Osteocyte (in vitro differentiated cells): ENCODE measurements at places on chromosomes 2 and 18. TPM values are rescaled to one million over a fixed set of nuclear protein-coding genes. Genes with fewer than 3 reads are reported as not detected.

DNA sequence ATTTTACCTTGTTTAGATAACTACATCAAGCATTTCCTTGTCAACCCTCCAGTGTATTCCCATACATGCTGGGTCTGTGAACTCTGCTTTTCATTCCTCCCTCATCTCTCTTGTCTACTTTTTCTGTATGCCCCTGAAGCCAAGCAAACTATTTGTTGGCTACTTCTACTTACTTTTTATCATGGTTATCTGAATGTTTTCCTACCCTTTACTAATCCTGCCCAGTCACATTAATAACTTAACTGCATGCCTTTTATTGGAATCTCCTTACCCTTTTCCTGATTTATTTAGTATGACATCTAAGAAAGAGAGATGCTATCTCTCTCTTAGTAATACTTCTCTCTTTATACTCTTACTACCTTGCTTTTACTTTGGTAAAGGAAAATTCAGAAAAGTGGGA, 17.0 kb downstream of the DCAF17 start:
- DNase-seq: no peak

DNA sequence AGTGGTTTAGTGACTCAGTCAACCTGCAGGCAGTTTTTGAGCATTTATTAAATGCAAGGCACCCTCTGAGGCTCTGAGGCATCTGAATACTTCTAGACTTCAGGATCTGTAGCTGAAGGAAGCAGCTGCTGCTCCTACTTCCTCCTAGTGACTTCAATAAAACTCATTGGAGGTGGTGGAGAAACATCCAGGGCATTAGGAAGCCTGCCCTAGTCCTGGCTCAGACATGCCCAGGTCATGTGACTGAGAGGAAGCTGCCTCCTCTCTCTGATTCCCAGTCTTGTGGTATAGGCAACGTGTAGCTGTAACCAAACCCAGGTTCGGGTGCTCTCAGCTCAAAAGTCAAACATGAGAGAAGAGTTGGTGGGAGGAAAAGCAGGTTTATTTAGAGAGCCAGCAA, 287.2 kb upstream of the GYPC start:
- DNase-seq: no peak

GRCh38 chr2:37568565-37568964, 102.9 kb downstream of the CDC42EP3 start:
- DNase-seq: no peak

DNA sequence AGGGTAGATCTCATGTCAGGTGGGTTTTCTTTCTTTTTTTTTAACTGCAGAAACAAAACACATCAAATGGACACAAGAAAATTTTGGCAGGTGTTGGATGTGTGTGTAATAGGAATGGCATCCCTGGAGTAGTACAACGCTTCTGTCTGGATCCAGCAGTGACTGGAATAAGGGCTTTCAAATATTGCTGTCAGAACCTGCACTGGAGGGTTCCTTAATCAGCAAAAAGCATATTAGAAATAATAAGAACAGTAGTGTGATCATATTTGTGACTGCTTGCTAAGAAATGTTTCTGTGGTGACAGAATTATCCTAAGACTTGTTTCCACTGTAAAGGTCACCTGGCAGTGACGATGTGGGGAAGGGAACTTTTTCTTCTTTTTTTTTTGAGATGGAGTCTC, 30.8 kb downstream of the CREG2 start:
- DNase-seq: no peak

Gene CXCR4
- total RNA-seq: not detected in 2 replicates

DNA sequence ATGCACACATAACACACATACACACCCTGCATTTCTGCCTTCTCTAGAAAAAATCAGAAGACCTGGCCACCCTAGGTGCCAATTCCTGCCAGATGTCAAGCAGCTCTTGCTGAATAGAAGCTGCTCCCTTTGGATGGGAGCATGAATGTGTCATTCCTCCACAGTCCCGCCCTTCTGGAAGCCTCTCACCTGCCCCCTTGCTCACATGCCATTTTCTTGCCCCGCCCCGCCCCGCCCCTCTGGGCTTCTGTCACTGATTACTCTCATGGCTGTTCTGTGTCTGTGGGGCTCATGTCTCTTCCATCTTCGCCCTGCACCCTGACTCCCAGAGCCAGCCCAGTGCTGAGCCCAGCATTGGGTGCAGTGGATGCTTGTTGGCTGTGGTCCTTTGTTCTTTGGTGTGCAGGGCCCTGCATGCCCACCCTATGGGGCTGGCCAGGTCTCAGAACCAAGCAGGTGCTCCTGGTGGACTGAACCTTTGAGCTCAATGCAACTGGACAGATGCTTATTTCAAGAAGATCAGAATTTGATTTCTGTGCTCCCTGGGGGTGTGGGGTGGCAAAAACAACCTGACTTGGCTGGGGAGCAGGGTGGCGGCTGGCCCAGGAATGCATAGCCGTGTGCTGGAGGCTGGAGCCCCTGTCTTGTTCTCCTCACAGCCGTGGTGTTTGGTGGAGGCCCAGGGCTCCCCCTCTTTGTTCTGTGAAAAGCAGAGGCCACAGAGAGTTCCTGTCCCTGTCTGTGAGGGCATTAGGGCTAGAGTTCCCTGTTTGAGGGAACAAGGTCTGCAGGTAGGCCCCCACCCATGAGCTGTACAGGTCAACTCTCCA, 140.6 kb upstream of the GLI2 start:
- no peak for DNase-seq

GRCh38 chr2:119808516-119809147, 48.9 kb downstream of the PTPN4 start:
- DNase-seq: no peak

DNA sequence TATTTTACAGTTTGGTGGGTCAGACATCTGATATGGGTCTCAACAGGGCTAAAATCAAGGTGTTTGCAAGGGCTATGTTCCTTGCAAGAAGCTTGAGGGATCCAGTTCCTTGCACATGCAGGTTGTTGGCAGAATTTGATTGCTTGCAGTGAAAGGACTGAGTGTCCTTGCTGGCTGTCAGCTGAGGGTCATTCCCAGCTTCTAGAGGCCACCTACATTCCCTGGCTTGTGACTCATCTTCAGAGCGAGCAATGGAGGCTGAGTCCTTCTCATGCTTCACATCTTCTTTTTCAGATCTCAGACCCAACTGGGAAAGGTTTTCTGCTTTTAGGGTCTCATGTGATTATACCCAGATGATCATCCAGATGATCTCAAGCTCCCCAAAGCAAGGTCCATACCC, 12.4 kb downstream of the MEX3C start:
- no peak for DNase-seq

Gene VWA3B
- total RNA-seq: not detected in 2 replicates

Gene PTPRN
- total RNA-seq: 0.24 TPM in 1 of 2 replicates, not detected in the other

DNA sequence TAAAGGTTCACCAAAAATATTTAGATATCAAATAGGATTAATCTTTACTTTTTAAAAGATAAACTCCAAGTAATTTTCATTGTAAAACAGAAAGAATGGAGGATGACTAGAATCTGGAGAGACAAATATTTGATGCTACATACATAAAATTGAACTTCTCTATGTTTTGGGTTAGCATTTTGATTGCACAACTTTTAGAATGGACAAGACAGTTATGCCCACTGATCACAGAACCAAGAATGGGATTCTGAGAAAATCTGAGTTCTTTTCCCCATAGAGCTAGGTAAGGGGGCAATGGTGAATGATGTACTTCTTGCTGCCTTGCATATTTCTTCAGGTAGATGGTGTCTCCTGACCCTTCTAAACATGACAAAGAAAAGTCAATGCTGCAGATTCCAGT, 191.2 kb upstream of the ZEB2 start:
- no peak for DNase-seq

GRCh38 chr2:72579591-72580180, 246.1 kb downstream of the EXOC6B start:
- DNase-seq: no peak

GRCh38 chr18:13359210-13359609, 140.7 kb downstream of the LDLRAD4 start:
- DNase-seq: no peak

DNA sequence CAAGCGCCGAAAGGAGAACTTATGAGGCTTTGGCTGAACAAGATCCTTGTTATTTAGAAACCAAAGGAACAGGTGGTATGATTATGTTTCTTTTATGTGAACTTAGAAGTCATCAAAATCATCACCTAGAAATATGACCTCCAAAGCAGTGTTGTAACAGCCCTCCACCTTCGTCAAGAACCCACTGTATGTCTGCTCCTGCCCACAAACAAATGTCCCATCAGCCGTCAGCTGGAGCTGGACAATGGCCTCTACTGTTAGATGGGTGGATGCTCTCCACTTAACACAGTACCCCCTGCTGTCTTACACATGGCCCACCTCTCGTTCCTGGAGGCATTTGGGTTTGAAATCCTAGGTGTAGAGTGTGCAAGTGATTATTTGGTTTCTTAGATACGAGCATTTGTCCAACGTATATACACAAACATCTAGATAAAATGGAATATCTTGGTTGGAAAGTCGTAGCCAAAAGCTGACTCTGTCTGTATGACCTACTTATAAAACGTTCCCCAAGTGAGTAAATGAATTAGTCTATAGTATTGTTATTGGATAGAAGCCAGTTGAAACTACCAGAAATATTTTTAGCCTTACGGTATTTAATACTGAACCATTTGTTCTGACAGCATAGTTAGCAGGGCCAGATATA, 113.0 kb downstream of the CRIM1 start:
- no peak for DNase-seq
